ENCODE measurements at places on chromosomes 3 and 15. TPM values are rescaled to one million over a fixed set of nuclear protein-coding genes. Genes with fewer than 3 reads are reported as not detected.

The ZKSCAN7 gene
- total RNA-seq: 6.7 TPM

The ADGRG7 gene
- not detected for total RNA-seq

The GABRA5 gene
- not detected for total RNA-seq

The TMIE gene
- 2.1 TPM for total RNA-seq

The PROS1 gene
- total RNA-seq: not detected

The ILDR1 gene
- not detected for total RNA-seq

The FSIP1 gene
- 0.30 TPM for total RNA-seq

The SLC6A1 gene
- not detected for total RNA-seq

The CD200R1 gene
- total RNA-seq: 8.8 TPM

The MYRIP gene
- not detected for total RNA-seq

The QARS1 gene
- 246 TPM for total RNA-seq

DNA sequence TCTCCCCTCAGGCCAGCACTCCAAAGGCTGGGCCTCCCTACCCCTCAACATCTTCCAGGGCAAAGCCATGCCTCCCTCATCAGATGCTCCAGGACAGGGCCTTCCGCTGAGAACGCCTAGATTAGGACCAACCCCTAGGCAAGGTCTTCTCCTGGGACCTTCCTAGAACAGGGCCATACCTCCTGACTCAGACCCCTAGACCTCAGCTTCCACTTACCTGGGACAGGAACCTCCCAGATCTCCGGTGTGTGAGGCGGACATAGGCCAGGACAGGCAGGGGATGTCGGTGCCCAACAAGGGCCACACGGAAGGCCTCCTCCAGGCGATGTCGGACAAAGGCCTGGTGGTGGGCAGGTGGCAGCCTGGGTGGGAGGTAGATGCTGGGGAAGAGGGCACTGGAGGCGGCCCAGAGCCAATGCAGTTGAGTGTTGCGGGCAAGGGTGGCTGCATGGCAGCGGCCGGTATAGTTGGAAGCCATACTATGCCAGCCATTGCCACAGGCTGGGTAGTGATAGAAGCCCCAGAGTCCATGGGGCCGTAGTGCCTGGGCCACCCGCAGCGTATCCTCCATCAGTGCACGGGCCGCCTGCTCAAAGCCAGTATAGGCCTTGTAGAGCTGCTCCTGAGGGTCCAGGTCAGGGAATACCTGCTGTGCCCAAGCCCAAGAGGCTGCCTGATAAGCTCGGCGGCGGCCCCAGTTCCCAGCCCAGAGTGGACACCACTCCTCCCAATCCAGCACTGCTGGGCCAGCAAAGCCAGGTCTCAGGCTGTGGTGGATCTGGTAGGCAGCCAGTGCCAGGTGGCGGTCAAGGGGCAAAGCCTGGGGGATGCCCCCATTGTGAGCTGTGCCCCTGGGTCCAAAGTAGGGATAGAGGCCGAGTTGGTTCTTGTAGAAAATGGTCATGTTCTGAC is 2.5 kb upstream of the IFRD2 start:
- DNase-seq: no peak

DNA sequence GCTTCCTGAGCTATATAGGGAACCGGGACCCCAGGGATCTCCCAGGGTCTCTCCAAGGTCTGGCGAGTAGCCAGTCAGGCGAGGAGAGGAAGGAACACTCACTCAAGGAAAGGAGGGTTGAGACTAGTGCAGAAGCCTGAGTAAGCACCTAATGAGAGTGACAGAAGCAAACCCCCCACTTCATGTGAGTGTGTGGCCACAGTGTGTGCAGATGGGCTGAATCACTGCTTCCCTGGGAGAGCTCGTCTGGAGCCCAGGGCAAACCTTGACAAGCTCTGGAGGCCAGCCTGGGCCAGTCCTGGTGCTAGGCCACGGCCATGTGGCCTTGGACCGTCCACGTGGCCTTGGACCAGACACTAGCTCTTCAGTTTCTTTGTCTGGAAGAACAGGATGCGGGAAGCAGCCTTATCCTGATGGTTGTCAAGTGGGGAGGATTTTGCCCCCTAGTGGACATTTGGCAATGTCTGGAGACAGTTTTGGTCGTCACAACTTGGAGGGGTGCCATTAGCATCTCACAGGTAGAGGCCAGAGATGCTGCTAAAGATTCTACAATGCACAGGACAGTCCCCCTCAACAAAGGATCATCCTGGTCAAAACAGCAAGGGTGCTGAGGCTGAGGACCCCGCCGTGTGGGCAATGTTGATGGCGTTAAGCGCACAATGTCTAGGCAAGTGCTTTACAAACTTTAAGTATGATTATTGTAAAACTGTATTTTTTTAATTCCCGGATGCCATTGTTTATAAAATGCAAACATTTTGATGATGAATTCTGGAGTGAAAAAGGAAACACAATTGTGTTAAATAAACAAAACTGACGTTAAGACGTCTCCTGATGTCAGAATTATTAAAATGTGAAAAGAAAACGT is 34.8 kb upstream of the CTSH start:
- no peak for DNase-seq

DNA sequence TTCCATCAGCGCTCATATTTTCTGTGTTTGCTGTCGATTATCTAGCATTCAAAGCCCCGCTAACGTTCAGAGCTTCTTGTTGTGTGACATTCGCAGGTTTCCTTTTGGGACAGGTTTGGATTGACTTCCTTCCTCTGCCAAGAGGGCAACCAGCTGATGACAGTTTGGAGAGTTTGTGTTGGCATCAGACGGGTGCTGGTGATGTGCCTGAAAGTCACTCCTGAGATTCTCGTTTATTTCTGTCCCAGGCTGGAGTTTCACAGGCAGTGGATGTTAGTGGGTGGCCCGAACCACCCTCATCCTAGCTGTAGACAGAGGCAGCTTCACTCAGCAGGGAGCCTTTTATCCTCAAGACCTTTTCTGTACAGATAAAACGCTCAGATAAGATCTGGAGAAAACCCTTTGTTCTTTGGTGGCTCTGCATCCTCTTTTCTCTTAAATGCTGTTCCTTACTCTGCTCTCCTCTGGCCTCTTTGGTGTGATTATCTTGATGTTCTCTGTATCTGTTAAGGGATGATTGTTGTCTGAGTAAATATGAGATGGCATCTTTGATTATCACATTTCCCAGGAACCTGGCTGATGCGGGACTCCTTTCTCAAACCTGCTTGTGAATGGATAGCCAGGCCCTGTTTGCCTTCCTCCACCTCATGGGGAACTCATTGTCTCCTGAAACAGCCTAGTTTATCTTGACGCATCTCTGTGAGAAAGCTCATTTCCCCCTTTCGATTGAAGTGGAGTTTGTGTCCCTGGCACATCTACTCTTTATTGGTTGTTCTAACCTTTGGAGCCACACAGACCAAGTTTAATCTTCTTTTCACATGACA is 35.9 kb downstream of the CGNL1 start:
- no peak for DNase-seq

DNA sequence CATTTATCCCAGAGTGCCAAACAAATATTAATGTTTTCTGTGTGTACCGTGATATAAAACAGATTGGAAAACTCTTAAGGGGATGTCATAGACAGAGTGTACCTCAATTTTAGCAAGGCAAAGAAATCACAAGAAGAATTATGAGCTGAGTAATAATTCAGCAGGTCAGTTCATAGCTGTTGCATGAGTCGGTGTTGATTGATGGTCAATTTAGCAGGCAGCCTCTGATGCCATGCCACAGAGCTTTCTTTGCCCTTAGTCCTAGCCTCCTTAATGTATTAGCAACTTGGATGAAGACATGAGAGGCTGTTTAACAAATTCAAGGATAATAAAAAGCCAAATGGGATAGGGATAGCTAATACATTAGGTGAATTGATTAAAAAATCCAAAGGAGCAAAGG is 6.8 kb downstream of the SLC35A5 start:
- no peak for DNase-seq

DNA sequence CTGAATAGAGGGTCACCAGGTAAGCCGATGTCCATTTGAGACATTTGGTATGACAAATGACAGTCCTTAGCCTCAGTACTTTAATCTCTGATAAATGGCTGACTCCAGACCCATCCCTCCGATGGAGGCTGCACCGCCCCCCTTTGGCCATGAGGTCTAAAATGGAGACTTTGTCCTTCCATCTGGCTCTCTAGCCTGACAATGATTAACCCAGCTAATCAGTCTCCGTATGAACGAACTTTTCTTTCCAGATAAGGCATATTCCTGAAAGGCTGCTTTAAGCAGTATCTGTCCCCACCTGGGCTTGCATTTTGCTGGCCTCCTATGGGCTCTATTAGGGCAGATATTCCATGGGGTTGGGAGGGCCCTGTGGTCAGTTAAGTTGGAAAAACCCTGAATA is 10.8 kb upstream of the MYZAP start:
- DNase-seq: no peak

DNA sequence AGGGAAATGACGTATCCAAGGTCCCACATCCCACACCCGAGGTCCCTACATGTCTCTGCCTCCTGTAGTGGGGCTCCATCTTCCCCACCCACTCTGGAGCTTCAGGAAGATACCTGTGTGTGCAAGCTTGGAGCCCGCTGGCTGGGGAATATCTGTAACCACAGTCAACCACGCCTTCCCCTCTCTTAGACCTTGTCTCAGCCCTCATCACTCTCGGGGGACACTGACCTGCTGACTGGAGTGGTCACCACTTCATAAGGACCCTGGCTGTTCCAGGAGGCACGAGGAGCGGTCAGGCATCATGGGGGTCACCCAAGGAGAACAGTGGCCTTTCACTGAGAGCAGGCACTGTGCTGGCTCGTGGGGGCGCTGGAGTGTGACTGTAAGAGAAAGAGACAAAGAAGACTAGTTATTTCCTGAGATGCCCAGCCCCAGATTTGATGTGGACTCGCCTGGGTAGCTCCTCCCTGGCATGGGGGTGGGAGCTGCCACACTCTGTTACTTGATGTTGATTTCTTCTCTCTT is 48.6 kb downstream of the CTXND1 start:
- no peak for DNase-seq

GRCh38 chr3:35968043-35968622 is 328.8 kb downstream of the ARPP21 start:
- no peak for DNase-seq

DNA sequence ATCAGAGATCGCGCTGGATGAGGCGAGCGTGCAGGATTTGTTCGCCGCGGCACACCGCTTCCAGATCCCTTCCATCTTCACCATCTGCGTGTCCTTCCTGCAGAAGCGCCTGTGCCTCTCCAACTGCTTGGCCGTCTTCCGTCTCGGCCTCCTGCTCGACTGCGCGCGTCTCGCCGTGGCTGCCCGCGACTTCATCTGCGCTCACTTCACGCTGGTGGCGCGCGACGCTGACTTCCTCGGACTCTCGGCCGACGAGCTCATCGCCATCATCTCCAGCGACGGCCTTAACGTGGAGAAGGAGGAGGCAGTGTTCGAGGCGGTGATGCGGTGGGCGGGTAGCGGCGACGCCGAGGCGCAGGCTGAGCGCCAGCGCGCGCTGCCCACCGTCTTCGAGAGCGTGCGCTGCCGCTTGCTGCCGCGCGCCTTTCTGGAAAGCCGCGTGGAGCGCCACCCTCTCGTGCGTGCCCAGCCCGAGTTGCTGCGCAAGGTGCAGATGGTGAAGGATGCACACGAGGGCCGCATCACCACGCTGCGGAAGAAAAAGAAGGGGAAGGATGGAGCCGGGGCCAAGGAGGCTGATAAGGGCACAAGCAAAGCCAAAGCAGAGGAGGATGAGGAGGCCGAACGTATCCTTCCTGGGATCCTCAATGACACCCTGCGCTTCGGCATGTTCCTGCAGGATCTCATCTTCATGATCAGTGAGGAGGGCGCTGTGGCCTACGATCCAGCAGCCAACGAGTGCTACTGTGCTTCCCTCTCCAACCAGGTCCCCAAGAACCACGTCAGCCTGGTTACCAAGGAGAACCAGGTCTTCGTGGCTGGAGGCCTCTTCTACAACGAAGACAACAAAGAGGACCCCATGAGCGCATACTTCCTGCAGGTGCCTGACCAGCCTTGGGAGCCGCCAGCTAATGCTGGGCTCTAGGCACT is 819 bp downstream of the KLHL40 start:
- DNase-seq: no peak

DNA sequence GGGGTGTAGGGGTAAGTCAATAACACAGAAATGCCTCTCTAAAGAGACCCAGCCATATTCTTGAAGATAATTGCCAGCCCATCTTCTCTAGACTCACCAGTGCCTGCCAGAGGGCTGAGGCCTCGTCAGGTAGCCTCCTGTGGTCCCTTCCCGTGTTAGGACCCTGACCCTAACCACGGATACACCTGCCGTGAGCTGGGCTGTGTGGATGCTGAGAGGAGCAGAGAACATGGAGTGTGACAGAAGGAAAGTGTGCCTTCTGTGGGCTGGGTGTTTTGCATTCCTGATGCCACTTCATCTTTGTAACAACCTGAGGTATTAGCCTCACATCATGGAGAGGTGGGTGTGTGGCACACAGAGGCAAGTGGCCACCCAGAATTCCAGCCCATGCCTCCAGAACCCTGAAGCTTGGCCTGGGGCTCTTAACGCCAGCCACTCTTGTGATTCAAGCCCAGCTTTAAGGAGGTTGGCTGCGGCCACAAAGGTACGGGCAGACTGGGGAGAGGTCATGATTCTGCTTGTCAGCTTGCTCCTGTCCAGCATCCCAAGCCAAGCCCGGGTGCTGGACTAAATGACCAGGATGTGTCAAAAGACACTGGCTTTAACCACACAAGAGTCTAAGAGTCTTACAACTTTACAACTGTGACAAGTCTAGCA is 21.1 kb upstream of the ABTB1 start:
- no peak for DNase-seq

DNA sequence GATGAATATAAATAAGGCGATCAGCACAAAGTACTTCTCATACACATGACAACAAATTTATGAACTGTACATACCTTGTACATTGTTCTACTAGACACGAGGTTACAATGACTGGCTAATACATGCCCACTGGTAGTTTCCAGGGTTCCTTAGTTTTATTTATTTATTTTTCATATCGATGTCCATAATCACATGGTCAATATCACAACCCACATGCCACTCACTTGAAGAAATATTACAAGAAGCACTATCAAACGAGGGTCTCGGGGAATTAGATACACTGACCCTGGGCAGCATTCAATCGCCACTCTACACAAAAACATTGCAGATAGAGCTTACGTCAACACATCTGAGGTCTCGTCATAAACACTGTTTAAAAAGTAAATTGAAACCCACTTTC is 21.2 kb upstream of the WNT5A start:
- DNase-seq: no peak

- no peak for DNase-seq
Observed at GRCh38 chr15:40754574-40754882, 526 bp downstream of the RMDN3 start.

- DNase-seq: no peak
Observed at GRCh38 chr15:78923480-78924360, 21.1 kb downstream of the CTSH start.

DNA sequence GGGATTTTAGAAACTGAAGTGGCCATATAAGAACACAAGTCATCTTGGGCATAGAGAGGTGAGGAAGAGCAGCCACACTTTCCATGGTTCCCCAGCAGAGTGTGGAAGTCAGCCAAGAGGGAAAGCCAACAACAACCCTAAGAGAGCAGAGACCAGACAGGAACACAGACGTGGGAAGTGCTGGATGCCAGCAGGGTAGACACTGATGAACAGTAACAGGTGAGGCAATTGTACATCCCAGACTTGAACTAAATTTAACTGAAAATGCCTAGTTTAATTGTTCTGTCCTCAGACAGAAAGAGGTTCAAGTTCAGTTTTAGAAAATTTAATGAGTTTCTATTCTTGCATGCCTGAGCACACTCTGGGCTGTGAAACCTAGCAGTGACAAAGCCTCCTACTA is 212.1 kb downstream of the ATP8B4 start:
- no peak for DNase-seq
